ENCODE measurements at places on chromosomes 6 and 20.
A peak's percentile ranks its signal among the peaks of the same experiment; 100 is the strongest.

DNA sequence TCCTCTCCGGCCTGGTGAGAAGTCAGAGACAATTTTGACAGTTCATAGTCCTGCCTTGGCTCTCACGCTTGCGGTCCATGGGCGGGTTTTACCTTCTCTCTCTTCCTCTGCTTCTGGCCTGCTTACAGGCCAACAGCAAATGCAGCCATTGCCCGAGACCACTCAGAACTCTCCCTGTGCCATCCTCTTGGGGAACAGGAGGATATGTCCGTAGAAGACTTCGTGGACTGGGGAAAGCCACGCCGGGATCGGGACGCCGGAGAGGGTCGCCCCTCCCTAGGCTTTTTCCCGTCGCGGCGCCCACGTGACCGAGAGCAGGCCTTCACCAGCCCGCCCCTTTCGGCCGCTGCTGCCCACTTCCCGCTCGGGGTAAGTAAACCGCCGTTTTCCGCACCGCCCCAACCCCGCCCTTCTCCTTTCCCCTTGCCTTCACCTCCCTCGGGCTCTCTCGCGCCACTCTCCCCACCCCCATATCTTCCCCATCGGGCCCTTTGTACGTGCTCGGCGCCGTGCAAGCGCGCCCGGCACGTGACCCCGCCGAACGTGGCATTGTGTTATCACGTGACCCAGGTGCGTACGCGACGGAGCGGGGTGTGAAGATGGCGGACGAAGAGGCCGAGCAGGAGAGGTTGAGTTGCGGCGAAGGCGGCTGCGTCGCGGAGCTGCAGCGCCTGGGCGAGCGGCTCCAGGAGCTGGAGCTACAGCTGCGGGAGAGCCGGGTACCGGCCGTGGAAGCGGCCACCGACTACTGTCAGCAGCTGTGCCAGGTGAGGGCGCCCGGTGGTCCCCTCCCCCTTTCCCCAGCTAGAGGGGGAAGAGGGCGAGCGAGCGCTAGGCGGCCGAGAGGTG lies at the start of gene ZNF292:
ZNF292 (plus strand) TSS at position 573 of the 849 bp plus-strand sequence; CDS start at position 600, 27 bp downstream.
- peak; percentile 93 for DNase-seq

GRCh38 chr20:38252292-38253288 lies 7.9 kb downstream of the KIAA1755 start:
- DNase-seq, result no peak

DNA sequence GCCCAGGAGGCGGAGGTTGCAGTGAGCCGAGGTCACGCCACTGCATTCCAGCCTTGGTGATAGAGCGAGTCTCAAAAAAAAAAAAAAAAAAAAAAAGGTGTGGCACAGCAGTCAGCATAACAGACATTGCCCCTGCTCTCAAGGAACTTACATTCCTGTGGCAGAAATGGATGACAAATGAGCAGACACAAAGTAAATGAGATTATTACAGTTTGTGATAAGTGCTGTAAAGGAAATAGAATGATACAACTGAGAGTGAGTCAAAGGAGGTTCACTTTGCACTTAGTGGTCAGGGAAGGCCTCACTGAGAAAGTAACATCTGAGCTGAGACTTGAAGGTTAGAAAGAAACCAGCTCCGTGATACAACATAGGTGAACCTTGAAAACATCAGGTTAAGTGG lies 36.4 kb downstream of the CEP250 start:
- DNase-seq, result no peak

DNA sequence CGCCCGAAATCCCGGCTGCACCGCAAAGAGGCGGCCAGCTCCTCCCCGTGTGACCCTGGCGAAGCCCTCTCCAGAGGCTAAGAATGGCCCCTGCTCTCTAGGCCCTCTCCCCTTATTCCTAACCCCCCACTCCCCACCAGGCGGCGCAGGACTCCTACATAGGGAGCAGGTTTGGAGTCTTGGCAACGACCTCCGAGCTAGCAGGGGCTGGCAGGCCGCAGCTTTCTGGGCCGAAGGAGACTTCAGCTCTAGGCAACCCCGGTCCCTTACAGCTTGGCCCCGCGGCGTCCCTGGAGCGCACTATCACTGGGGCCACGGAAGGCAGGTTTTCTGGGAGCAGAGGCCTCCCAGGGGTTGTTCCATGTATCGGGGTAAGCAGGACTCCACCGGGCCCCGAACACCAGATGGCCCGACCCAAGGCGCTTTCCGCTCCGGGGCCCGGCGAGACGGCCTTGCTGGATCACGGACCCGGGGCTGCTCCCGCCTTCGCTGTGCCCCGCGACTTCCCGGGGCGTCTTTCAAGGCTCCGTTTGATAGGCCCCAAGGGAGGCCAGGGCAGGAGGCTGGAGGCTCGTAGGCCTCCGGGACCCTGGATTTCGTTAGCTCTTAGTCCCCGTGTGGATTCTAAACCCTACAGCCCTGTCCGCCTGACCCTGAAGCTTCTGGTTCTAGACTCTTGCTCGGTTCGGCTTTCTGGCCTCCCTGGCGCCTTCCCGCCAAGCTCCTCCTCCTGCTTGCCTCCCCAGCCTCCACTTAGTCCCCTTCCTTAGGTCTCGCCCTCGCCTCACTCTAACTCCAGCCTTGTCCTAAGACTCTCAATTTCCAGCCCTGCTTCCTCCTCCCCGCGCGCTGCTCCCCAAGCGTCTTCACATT lies 1.9 kb downstream of the SLC32A1 start:
- peak; percentile 34 for DNase-seq

- no peak for DNase-seq
Measured at GRCh38 chr6:118890997-118891790, 2.8 kb upstream of the ASF1A start.

- DNase-seq, result no peak
Measured at GRCh38 chr20:57308451-57309271, 20.9 kb upstream of the SPO11 start.

DNA sequence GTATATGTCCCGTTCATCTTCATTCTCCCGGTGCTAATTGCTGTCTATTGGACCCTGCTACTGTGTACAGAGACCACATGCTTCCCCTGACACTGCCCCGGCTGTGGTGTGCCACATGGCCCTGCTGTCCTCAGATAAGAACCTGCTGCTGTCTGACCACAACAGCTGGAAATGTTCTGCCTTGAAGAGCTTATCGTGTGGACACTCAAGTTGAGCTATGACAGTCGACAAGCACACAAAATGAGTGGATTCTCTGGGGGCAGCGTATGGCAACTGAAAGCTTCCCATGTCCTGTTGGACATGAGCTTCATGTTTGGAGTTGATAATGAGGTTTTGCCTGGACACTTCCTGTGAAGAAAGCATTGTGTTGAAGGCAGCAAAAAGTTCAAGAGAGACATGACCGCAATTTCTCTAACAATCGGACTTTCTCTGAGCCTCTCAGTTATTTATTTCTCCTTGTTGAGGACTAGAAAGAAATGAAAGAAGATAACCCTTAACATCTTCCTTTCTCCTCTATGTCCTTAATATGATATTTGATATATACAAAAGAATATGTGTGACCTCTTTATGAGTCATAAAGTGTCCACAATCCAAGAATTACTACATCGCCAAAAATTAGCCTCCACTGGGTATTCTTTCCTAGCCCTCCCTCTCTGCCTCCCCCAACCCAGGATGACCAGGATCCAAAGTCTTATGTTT lies 187.1 kb upstream of the TCF21 start:
- DNase-seq, result no peak

- DNase-seq, result no peak
Measured at GRCh38 chr6:107590378-107590777, 100.5 kb downstream of the SOBP start.

GRCh38 chr20:46939031-46939965 lies 44.7 kb downstream of the EYA2 start:
- no peak for DNase-seq

DNA sequence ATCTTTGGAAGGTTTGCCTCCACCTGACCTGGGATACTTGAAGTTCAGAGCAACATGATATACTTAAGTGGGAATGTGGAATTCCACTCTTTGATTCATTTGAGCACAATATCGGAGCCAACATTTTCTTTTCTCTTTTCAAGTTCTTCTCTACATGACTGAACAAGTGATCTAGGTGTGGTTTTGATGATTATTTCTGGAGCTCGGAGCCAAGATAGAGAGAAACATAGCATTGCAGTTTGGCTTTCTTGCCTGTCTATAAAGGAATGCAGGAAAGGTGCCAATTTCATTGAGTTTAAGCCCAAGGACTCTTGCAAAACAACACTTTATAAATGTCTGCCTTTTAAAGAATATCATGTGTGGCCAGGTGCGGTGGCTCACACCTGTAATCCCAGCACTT lies 124.2 kb upstream of the FAM83B start:
- no peak for DNase-seq

DNA sequence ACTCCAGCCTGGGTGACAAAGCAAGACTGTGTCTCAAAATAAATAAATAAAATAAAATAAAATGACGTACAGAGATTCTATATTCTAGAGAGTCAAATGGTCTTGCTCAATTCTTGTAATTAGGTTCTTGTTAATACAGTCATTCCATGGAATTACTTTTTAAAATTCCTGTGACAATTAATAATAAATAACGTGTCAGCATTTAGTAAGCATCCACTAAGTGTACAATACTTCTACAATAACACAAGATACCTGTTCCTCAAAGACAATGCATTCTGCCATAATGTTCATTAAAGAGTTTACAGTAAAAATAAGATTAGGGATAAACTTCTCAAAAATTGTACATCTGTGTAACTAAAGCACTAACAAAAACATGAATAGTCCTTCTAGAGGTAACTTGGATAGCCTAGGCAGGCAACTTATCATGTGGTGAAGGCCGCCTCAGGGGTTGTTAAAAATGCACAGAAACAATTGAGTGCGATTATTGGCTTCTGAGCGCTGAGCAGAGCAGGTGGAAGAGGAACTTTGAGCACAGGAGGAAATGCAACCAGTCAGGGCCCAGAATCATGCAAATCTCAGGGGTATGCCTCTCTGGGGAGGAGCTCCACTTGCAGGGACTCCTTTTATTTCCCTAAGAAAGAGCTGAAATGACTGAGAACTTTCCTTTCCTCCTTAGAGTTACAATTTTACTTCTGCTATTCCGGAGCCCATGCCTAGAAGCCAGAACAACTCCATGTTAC lies 37.1 kb downstream of the QRSL1 start:
- DNase-seq, result no peak

GRCh38 chr6:123527406-123527805 lies 109.3 kb downstream of the TRDN start:
- no peak for DNase-seq

- DNase-seq, result no peak
Measured at GRCh38 chr6:45416700-45417099, 39.0 kb upstream of the SUPT3H start.

GRCh38 chr6:91161246-91161645 lies 574.4 kb upstream of the MAP3K7 start:
- DNase-seq, result no peak

GRCh38 chr20:5080384-5080877 lies 39.3 kb downstream of the PCNA start:
- no peak for DNase-seq

DNA sequence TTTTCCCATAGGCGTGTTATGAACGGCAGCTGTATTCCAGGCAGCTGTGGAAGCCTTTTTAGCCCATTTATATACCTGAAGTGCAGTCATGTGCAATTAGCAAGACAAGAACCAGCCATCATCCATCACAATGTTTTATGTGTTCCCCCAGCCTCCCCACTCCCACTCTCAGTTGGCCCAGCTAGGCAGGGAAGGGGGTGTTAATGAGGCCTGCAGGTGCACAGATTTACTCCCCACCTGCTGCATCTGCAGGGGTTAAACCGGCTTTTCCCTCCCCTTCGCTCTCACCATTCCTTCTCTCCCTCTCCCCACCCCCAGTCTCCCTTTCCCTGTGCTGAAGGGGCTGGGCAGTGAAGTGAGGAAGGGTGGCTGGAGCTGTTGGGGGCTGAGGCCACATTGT lies 149.8 kb upstream of the AKAP12 start:
- DNase-seq, result no peak

GRCh38 chr20:37523012-37523391 lies 2.0 kb downstream of the NNAT start:
- no peak for DNase-seq

- DNase-seq, result no peak
Measured at GRCh38 chr6:107956181-107956580, 1.8 kb downstream of the SEC63 start.

GRCh38 chr6:17466147-17466546 lies 72.8 kb downstream of the CAP2 start:
- DNase-seq, result no peak

- DNase-seq, result no peak
Measured at GRCh38 chr6:65700561-65700960, 6.5 kb downstream of the EYS start.

DNA sequence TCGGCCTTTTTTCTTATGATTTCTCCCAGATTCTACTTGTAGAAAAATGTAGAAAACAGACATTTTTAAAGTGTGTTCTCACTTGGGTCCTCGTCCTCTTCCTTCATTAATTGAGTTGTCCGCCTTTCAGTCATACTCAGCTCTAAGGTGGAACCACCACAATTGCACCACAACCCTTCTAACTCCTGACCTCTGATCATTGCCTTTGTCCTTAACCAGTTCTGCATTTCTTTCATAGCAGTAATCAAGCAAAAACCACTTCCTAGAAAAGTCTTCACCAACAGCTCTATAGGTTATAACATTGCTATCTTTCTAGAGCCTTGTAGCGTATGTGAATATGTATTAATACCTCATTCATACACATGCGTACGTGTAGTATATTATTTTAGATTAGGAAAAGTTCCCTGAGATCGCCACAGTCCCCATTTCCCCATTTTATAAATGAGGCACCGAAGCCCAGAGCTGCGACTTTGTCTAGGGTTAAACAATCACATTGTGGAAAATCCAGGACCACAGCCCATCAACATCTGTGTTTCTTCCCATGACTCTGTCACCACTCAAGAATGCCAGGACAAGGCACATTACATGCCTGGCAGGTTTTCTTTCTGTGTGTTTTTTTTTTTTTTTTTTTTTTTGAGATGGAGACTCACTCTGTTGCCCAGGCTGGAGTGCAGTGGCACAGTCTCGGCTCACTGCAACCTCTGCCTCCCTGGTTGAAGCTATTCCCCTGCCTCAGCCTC lies 175.5 kb downstream of the BTBD3 start:
- no peak for DNase-seq

DNA sequence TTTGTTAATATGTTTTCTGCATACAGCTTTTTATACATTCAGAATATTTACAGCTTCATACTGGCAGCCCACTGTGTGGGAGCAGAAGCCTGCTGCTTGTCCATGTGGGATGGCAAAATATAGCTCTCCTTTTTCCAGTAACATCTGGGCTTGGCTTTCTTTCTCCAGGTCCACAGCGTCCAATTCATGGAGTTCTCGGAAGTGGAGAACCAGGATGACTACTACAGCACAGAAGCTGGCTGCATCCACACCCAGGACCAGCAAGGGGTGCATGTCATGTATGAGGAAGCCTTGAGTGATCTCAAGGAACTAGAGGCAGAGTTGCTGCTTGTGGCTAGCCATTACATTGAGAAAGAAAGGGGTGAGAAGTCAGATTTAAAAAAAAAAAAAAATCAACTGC lies 143.1 kb downstream of the CD164 start:
- no peak for DNase-seq

- DNase-seq, result peak; percentile 63
Measured at GRCh38 chr6:7073821-7074525, 33.8 kb upstream of the RREB1 start.
